ENCODE measurements at places on chromosomes 7 and 10.

GRCh38 chr7:150451097-150451793 lies 815 bp downstream of the GIMAP8 start:
- no peak for DNase-seq

DNA sequence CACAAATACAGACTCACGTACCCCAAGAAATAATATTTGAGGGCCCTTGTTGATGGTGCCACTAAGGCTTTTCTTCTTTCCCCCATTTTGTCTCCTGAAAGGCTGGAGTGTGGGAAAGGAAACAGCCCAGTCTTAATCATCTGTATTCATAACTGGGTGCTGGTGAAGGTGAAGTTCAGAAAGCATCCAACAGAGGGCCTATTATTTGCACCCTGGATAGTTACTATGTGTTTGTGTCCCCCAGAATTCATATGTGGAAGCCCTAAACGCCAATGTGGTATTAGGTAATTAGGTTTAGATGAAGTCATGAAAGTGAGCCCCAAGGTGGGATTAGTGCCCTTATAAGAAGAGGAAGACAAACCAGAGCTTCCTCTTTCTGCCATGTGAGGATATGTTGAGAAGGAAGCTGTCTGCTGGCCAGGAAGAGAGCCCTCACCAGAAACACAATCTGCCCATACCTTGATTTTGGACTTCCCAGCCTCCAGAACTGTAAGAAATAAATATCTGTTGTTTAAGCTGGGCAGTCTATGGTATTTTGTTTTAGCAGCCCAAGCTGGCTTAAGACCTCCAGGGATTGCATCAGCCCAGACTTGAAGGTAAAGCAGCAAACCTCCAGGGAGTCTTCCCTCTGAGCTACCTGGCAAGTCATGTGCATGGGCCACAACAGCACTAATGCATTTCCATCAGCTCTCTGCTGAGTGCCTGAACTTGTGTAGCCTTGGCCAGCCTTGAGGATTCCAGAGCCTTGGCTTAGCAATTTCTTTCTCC lies 90.0 kb upstream of the ADRB1 start:
- no peak for DNase-seq

GRCh38 chr10:17455015-17455520 lies 673 bp upstream of the ST8SIA6 start:
- DNase-seq: no peak

- DNase-seq: no peak
These were observed 499.9 kb downstream of the AUTS2 start for GRCh38 chr7:70098133-70098561.

GRCh38 chr7:72190146-72190545 lies 222.0 kb downstream of the CALN1 start:
- DNase-seq: no peak

DNA sequence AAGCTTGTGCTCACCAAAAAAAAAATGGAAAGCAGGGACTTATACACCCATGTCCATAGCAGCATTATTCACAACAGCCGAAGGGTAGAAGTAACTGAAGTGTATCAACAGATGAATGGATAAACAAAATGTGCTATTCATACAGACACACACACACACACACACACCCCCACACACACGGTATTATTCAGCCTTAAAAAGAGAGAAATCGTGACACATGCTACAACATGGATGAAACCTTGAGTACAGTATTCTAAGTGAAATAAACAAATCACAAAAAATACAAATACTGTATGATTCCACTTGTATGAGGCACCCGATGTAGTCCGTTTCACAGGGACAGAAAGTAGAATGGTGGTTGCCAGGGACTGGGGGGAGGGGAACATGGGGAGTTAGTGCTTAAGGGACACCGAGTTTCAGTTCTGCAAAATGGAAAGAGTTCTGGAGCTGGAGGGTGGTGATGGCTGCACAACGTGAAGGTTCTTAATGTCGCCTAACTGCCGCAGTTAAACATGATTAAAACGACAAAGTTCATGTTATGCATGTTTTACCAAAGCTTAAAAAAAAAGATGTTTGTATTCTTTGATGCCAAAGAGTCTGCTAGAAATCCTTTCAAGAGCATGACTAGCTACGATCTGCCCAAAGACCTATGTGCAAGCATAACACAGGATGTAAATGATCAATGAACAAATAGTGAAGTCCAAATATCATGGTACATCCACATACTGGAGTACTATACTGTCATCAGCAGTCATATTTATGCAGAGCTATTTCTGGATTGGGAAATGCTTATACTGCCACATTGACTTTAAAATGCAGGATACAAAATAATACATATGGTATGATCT lies 7.2 kb downstream of the TNS3 start:
- DNase-seq: no peak

DNA sequence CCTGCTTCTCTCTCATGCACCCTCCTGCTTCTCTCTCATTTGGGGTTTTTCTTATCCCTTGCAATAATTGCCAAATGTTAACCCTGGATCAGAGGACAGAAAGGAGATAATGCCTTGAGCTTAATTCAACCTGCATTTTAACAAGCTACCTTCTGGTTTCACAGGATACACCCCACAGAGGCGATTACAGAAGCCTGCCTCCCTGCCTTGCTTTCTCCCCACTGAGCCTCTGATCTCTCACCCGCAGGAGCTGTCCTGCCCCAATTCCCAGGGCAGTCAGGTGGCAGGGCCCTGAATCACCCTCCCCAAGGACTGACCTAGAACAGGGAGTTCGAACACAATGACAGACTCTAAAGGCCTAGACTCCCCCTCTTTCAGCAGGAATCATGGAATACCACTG lies 959.5 kb downstream of the GRID1 start:
- DNase-seq: no peak

DNA sequence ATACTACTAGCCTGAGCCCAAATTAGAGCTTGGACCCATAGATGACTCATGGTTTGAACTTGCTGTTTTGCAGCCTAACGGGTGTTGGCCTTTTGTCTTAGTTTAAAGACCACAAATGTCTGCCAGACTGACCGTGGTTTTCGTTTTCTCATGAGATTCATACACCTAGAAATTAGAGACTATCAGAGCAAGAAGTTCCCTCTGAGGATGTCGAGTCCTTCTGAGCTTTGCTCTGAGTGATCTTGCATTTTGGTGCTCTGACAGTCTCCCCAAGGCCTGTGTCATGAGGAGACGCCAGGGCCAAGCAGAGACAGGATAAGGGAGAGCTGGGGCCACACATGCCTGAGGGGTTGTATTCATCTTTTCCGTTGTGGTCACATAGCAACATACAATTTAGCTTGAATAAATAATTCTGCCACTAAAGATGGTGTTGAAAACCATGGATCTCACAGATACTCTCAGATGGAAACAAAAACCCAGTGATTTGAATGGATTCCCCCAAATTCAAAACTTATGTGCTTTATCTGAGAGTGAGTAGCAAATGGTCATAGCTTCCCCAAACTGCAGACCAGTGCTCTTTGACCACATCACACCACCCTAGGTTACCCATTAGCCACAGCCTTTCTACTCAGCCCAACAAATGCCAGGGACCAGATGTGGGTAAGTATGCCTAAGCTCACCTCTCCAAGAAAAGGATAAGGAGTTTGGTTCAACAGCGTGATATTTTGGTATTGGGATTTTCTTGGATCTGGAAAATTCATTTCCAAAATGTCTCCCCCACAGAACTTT lies 762.0 kb upstream of the IGFBP3 start:
- DNase-seq: no peak

DNA sequence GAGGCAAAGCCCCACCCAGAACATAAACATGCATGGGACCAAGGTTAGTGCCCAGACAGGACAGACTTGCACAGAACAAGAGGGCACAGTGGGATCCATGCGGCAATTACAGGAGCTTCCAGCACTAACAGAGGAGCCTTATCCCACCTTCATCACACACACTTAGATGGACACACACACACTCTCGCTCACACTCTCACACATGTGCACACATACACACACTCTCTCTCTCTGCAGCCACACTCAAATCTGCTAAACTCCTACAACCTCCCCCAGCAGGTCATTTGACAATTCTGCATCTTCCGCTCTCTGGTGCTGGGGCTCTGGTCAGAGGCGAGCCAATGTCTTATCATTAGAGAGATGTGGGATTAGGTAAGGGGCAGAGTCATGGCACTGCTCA lies 120.5 kb downstream of the UBE2H start:
- DNase-seq: no peak

GRCh38 chr7:97346349-97346748 lies 228.9 kb downstream of the SDHAF3 start:
- no peak for DNase-seq

DNA sequence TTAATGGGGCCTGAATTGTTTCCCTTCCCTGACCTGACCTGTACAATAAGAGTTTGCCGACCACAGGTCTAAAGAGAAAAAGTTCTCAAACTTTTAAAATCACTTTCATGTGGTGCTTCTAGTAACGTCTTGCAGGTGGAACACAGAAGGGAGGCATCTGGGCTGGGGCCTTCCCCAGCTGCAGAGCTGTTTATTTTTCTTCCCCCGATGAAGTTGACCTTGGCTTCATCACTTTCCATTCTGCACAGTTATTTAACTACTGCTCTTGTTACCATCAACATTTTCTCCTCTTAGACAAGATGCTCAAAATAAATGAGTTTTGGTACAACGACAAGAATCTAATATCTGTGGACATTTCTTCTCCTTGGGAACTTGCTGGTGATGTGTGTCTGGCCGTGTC lies 181.7 kb downstream of the HERPUD2 start:
- no peak for DNase-seq

DNA sequence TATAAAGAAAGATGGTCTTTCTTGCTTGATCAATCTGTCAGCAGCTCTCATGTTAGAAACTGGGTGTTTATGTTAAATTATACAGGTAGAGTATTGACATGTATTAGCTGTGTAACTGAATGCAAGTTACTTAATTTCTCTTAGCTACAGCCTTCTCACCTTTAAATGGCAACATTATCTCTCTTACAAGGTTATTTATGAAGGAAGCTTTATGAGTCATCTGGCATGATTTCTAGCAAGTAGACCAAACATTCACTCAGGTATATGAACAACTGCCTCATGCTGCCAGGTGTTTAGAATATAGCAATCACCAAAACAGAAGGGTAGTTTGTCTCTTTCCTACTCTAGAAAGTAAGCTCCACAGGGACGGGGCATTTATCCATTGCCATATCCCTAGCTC lies 8.5 kb downstream of the ARL4A start:
- DNase-seq: no peak

DNA sequence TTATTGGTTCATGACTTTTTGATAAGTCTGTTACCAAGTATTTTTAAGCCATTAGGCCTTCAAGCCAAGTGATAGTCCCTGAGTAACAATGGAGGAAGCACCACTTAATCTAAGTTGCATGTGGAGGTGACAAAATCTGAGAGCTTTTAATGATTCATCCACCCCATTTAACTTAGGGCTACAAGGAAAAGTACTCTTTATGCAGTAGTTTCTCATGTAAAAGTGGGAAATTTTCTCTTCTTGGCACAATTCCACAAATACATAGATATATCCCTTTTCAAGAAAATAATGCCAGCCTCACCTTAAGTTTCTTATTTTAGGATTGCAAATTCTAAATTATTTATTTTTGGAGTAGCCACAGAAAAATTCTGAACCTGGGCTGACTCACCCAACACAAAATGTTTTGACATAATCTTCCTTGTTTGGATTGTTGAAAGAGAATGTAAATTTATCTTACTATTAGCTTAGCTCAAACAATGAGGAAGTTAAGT lies 85.7 kb downstream of the SUGCT start:
- DNase-seq: no peak

DNA sequence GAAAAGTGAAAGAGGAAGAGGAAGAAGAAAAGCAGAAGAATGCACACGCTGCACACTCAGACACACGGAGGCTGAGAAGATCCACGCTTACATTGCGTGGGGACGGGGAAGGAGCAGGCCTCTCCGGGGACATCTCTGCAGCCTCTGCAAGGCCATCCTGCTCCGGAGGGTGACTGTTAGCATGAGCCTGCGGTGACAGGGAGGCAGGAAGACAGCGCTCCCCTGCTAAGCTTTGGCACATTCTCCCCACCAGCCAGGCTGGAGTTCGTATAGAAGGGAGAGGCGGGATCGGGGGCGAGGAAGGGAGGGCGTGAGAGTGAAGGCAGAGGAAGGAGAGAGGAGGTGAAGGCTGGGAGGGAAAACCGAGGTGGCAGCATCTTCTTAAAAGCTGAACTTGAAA lies 366.0 kb upstream of the SHH start:
- no peak for DNase-seq

DNA sequence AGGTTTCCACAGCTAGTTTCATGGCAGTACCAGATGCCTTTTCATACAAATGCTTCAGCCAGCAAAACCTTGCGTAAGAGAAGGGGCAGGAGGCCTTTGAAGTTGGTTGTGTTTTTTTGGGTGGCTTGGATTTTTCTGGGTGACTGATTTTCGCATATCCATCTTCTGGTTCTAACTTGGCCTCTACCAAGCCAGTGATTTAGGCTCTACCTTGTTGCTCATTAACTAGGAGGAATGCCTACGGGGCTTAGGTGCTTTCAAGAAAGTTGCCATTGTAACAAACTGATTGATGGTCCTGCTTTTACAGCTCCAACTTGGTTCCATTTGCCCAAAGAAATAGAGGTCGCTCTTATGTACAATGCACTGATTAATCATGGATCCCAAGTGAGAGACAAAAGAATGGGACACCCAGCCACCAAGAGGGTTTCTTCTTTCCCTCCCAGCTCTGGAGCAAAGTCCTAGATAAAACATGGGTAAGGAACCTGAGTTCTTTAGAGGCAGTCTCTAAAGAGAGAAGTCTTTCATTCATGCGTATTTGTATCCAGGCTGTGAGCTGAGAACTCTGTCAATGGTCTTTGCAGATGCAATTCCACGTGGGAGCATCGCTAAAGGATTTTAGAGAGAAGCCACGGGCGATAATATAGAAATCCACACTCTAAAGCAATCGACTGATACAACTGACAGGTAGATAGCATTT lies 92.1 kb upstream of the FGFR2 start:
- DNase-seq: no peak

GRCh38 chr10:92957223-92958010 lies 103.2 kb upstream of the CYP26C1 start:
- DNase-seq: no peak

Data from neural crest cell (in vitro differentiated cells).